Smooth muscle cell of trachea (primary cell): ENCODE measurements at places on chromosomes 5 and 9. TPM values are rescaled to one million over a fixed set of nuclear protein-coding genes. Genes with fewer than 3 reads are reported as not detected.

STC2 gene
- 113 and 464 TPM in 2 replicates for total RNA-seq

PHF24 gene
- total RNA-seq, result under 0.01 TPM in 1 of 2 replicates, not detected in the other

SPEF2 gene
- total RNA-seq, result 4.1 and 5.2 TPM in 2 replicates

DNAJC25 gene
- total RNA-seq, result 8.3 and 9.3 TPM in 2 replicates

EFNA5 gene
- 3.8 and 5.8 TPM in 2 replicates for total RNA-seq

MCCC2 gene
- total RNA-seq, result 16.4 and 29.4 TPM in 2 replicates
